ENCODE measurements at places on chromosomes 4 and X.
A peak's percentile ranks its signal among the peaks of the same experiment; 100 is the strongest.

DNA sequence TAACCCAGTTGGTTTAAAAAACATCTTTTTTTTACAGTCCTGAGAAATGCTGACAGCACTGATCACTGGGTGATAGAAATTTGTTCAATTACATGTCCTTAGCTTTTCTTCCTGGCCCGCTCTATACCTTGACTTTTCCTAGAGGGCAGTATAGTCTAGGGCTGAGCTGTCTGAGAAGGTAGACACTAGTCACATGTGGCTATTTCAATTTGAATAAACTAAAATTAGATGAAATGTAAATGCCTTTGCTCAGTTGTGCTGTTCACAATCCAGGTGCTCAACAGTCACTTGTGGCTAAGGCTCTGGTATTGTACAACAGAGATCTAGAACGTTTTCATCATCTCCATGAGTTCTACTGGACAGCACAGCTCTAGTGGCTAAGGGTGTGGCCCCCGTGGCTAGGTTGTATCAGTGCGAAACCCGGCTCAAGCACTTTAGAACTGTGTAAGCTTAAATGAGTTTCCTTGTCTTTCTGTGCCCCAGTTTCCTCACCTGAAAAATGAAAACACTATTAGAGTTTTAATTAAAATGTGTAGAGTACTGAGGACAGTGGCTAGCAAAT, 111.6 kb upstream of the WDR17 start:
- peak; percentile 3 for DNase-seq

- no peak for DNase-seq
Observed at GRCh38 chrX:97126020-97126419, 242.3 kb downstream of the RPA4 start.

GRCh38 chr4:54712206-54712605, 54.4 kb downstream of the KIT start:
- no peak for DNase-seq

DNA sequence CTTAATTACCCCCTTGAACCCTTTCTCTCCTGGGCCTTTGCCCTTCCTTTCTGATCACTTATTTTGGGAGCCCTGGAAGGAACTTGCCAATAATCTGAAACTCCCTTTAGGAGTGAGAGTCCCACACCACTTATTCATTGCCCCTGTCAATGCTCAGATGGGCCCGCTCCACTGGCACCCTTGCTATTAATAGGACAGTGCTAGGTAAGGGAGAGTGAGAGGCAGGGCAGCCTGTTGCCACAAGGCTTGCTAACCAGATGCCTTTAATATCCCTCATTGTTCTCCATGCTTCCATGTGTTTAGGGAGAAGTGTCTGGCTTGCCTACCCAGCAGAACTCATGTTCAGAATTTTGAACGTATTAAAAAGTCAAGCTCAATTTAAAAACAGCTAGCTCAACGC, 1.7 kb upstream of the NHS start:
- no peak for DNase-seq

- DNase-seq = no peak
Observed at GRCh38 chrX:119410027-119410819, 11.1 kb downstream of the SLC25A43 start.

- DNase-seq = peak; percentile 25
Observed at GRCh38 chr4:35539404-35540055, 704.8 kb downstream of the ARAP2 start.

- no peak for DNase-seq
Observed at GRCh38 chrX:101785142-101785541, 125.5 kb upstream of the ARMCX2 start.

DNA sequence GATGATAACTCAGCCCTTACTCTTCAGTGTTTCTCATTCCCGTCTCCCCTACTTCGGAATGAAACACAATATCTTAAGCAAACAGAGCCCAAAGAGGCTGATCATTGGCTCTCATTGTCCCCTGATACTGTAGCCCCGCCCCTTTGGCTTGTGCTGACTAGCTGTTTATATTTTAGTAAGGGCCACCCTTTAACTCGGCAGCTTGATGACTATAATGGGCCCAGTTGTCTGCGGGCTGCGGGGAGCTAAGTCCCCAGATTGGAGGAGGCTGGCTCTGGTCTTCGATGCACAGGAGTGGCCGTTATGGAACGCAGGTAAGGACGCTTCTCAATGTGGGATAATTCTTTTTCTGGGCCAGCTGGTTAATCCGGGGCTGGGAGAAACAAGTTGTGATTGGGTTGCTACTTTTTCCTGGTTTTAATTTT, at the start of gene TRIM2:
TSS of gene TRIM2 (plus strand) at position 197 of the 425 bp plus-strand sequence. CDS start at position 285, 88 bp downstream.
- no peak for DNase-seq

GRCh38 chr4:41933997-41934503, 1.2 kb upstream of the TMEM33 start:
- no peak for DNase-seq

DNA sequence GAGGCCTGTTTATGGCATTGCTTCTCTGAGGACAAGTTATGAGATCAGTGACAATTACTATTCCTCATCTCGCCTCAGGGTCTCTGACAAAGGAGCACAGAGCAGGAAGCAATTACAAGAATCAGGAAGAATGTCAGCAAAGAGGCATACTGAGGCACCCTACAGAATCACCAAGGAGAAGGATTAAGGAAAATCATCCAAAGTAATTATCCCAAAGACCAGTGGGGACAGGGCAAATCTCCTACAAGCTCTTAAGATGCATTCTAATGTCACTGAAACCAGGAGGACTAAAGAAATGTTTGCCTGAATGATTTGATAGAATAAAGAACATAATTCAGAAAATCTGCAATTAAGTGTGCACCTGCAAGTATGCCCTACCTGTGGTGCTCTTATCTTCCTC, 206.2 kb downstream of the RCHY1 start:
- DNase-seq = no peak

GRCh38 chr4:146176891-146177290, 1.4 kb downstream of the LSM6 start:
- no peak for DNase-seq

DNA sequence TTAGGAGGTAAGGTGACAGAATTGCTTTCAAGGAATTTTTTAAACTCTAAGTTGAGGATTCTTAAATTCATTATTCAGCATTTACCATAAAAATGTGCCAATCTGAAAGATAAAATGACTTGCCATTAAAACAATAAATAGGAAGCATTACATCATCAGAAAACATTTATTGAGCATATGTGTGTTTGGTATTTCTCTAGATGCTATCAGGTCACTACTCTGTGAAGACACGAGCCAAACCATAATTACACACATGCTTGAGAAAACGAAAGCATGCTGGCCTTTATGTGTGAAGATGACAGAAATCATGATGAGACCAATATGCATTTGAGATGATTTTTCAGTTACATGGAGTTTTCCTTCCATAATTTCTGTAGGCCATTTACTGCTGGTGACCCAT, 12.3 kb upstream of the IL21 start:
- no peak for DNase-seq

GRCh38 chr4:99645638-99646037, 12.0 kb downstream of the C4orf54 start:
- DNase-seq = no peak

GRCh38 chrX:31604629-31605221, 532.9 kb upstream of the FTHL17 start:
- no peak for DNase-seq

DNA sequence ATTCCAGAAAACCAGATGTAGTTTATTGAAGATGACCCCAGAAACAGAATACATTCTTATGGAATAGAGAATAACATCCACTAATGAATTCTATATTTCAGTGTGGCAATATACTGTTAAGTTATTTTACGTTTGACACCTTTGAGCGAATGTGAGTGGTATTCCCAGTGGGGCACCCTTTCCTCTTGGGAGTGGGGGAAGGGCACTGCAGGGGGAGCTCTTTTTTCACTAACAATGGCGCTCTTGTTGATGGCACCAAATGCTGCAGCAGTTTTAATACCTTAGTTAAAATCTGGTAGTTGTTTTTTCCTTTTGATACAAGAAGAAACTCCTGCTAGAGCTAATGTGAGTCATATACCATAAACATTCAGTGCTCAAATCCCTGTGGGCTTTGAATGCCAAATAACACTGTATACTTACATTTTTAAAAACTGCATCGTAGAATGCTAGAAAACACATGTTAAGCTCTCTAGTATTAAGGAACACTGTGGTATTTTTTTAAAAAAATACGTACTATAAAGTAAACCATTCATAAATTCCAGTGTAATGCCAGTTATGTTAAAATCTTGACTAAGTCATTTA, 178.5 kb downstream of the DCHS2 start:
- no peak for DNase-seq

- DNase-seq = no peak
Observed at GRCh38 chr4:54779036-54779435, 121.3 kb downstream of the KIT start.

DNA sequence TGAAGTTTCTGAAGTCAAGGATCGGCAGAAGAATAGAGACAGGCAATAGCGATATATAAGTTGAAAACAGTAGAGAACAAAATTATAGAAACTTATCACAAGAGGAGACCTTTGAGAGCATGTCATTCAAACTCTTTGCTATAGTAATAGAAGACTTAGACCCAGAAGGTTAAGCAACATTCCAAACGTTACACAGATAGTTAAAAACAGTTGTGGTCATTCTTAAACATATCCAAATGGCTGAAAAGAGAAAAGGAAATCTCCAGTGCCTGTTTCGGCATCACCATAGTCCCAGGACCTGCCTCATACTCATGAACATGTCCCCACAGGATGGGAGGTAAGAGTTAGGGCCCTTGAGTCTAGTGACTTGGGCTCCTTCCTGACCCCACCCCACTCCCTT, 258.1 kb upstream of the NOCT start:
- no peak for DNase-seq

DNA sequence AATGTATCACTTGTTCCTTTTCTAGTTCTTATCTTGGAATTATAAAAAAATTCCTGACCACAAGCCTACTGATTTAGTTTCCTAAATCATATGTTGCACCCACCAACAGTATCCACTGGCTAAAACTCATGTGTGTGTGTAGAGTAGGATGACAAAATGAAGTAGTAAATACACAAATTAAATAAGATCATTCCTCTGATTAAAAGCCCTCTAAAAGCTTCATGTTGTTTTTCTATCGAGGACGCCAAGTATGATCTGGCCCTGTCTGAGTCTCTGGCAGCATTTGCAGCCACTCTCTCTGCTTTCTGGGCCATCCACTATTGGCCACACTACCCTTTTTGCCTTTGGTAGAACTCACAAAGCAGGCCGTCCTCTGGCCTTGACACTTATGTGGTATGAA, 183.4 kb downstream of the PACRGL start:
- no peak for DNase-seq

- DNase-seq = peak; percentile 72
Observed at GRCh38 chr4:183504930-183505610, at the start of gene ING2. ING2 (plus strand) TSS chr4:183505058; CDS start chr4:183505196, 138 bp downstream.

- DNase-seq = no peak
Observed at GRCh38 chr4:109040441-109040840, 262.0 kb downstream of the COL25A1 start.

DNA sequence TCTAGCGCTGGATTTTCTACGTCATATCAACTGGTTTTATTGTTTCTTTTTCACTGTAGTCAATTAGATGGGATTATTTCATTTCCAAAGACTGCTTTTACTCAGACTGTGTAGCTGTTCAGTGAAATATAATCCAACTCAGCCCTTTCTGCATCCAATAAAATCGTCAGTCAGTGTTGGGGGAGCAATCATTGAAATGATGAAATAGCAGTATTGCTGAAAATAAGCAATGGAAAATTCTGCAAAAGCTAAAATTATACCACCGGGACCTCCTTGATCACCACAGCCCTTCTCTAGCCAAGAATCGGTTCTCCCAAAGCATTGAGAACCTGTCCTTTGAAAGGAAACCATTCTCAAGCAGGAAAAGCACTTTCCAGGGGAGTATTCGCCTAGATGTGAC, 243.1 kb upstream of the TENM3 start:
- no peak for DNase-seq

DNA sequence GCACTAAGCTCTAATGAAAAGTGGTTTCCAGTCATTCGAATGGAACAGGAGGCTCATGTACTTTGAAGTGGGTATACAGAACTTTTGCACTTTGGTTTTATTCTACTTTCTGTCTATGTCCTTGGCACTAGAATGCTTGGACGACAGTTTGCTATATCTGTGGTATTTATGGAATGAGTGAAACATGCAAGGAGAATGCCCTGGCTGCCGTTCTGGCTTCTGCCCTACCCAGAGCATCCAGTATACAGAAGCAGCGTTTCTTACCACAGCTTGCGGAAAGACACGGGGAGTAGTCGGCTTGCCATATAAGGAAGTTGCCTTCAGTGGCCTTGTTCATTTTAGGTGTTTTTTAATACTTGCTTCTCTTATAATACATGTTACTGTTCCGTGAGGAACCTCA, 98.0 kb downstream of the TBL1X start:
- DNase-seq = no peak

DNA sequence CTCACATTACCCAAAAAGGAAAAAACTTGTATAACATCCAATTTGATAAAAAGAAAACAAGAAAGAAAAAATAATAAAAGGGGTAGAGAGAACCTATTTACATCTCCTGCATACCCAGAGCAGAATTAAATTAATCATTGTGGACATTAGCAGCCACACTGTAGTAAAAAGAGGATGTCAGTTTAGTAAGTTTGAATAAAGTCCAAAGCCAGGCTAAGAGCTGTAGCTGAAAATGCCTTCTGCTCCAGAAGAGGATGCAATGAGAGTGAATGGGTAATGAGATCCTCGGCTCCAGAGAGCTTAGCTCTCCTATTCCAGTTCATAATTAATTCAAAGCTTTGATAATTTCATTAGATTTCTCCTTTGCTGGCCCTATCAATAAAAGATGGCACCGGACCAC, 78.2 kb downstream of the SLC10A7 start:
- DNase-seq = no peak

DNA sequence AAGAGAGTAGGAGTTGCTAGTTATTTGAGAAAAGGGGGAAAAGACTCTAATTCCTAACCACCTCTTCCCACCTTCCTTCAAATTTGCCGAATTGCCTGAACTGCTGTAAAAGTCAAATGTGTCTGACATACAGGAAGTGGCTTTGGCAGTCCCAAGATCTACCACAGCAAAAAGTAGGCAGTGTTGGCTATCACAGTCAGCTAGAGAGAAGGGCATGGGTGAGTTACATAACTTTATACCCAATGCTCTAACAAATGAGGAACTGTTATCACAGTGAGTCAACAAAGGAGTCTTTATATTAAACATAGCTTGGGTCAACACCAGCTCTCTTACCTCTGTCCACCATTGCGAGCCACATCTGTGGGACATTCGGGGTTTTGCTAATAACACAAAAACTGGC, 2.4 kb upstream of the MBNL3 start:
- peak; percentile 75 for DNase-seq

GRCh38 chr4:5877392-5877791, 15.5 kb downstream of the CRMP1 start:
- DNase-seq = no peak

DNA sequence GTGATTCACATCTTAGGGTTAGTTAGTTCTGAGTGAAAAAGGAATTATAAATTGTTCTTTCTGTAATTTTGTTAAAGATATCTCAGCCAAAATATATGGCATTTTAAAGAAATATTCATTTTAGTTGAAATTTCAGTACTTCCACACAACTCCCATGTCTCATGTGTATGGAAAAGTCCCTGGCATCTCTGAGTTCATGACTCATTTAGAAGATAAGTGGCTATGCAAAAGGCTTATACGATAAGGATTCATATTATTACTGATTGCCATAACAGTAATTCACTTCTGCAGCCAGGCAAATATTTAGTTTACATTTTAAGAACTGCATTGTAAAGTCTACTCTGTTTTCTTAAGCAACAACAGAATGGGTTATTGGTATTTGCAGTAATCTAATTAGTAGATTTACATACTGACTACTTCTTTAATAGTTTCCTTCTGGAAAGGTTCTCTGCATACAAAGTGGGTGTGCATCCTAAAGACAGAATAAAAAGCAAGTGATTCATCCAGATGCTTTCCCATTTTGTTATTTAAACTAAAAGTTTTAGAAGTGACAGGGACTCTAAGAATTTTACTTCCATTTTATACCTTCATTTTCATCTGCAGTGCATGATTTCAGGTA, 682.4 kb upstream of the PABPC4L start:
- DNase-seq = no peak

All from RPMI8226 (cell line).